Neural crest cell (in vitro differentiated cells): ENCODE measurements at places on chromosomes 6 and 20. TPM values are rescaled to one million over a fixed set of nuclear protein-coding genes. Genes with fewer than 3 reads are reported as not detected.

AKAP7 gene
- 7.3 and 7.8 TPM in 2 replicates for total RNA-seq

COL10A1 gene
- not detected in 2 replicates for total RNA-seq

HLA-DMA gene
- 0.89 and 1.7 TPM in 2 replicates for total RNA-seq

SLC22A1 gene
- 1.7 and 2.1 TPM in 2 replicates for total RNA-seq

OPRM1 gene
- total RNA-seq: not detected in 2 replicates

NNAT gene
- 113 and 119 TPM in 2 replicates for total RNA-seq

CLVS2 gene
- 1.2 and 1.3 TPM in 2 replicates for total RNA-seq

PI3 gene
- not detected in 2 replicates for total RNA-seq

COL9A1 gene
- total RNA-seq: 28.6 and 30.8 TPM in 2 replicates

BPIFB4 gene
- total RNA-seq: not detected in 2 replicates

SLCO4A1 gene
- total RNA-seq: 7.0 and 8.2 TPM in 2 replicates

B3GALT4 gene
- total RNA-seq: 2.0 and 2.8 TPM in 2 replicates

SASH1 gene
- total RNA-seq: 88.0 and 90.0 TPM in 2 replicates

SIRPG gene
- total RNA-seq: not detected in 2 replicates

TTBK1 gene
- total RNA-seq: 5.1 and 5.4 TPM in 2 replicates

TREM2 gene
- total RNA-seq: not detected in 2 replicates

WFDC5 gene
- not detected in 2 replicates for total RNA-seq

ACSS1 gene
- total RNA-seq: 13.1 and 14.0 TPM in 2 replicates

OR2J3 gene
- not detected in 2 replicates for total RNA-seq

CPXM1 gene
- 200 and 218 TPM in 2 replicates for total RNA-seq

NTSR1 gene
- total RNA-seq: not detected in 2 replicates

PAQR8 gene
- 10.5 and 10.7 TPM in 2 replicates for total RNA-seq

IMPG1 gene
- not detected in 2 replicates for total RNA-seq

GDAP1L1 gene
- total RNA-seq: 10.0 and 10.9 TPM in 2 replicates

SEMG1 gene
- total RNA-seq: not detected in 2 replicates

REM1 gene
- not detected in 2 replicates for total RNA-seq

TMEM170B gene
- total RNA-seq: 19.3 and 20.3 TPM in 2 replicates

SLC35B2 gene
- total RNA-seq: 70.5 and 77.7 TPM in 2 replicates

EYS gene
- total RNA-seq: 0.40 and 0.48 TPM in 2 replicates

COX4I2 gene
- not detected in 2 replicates for total RNA-seq

MACROD2 gene
- total RNA-seq: 4.0 and 6.4 TPM in 2 replicates

EMILIN3 gene
- 6.9 and 7.5 TPM in 2 replicates for total RNA-seq

THEMIS gene
- not detected in 2 replicates for total RNA-seq

LPIN3 gene
- 1.8 and 3.0 TPM in 2 replicates for total RNA-seq

RFX6 gene
- not detected in 2 replicates for total RNA-seq

SLC17A4 gene
- total RNA-seq: not detected in 2 replicates

COL12A1 gene
- 50.2 and 51.1 TPM in 2 replicates for total RNA-seq

TLDC2 gene
- total RNA-seq: not detected in 2 replicates

PNPLA1 gene
- not detected in 2 replicates for total RNA-seq

LCA5 gene
- total RNA-seq: 4.6 and 4.7 TPM in 2 replicates

PTPRT gene
- total RNA-seq: 0.34 and 0.56 TPM in 2 replicates

HLA-G gene
- not detected in 2 replicates for total RNA-seq

HEY2 gene
- total RNA-seq: 10.8 and 11.6 TPM in 2 replicates

NHLRC1 gene
- 0.72 and 0.93 TPM in 2 replicates for total RNA-seq

KIAA1755 gene
- total RNA-seq: 8.6 and 9.5 TPM in 2 replicates

CCM2L gene
- 0.14 and 0.26 TPM in 2 replicates for total RNA-seq

KHDC1L gene
- 1.0 TPM in 1 of 2 replicates, not detected in the other for total RNA-seq

ZMYND8 gene
- total RNA-seq: 86.0 and 92.1 TPM in 2 replicates

FGD2 gene
- total RNA-seq: not detected in 2 replicates

HLA-DRB5 gene
- not detected in 2 replicates for total RNA-seq
